ENCODE measurements at places on chromosomes 4 and X.
A peak's percentile ranks its signal among the peaks of the same experiment; 100 is the strongest.

DNA sequence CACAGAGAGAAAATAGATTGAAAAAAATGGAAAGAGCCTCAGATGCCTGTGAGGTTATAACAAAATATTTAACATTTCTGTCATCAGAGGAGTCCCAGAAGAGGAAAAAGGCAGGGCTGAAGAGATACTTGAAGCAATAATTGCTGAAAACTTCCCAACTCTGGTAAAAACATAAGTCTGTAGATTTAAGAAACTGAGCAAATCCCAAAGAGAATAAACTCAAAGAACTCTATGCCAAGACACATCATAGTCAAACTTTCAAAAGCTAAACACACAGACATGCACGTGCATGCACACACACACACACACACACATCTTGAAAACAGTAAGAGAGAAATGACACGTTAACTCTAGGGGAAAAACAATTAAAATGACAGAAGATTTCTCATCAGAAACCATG lies 94.1 kb downstream of the SLC16A2 start:
- no peak for DNase-seq

GRCh38 chr4:57119054-57119651 lies 9.0 kb upstream of the IGFBP7 start:
- DNase-seq = no peak

DNA sequence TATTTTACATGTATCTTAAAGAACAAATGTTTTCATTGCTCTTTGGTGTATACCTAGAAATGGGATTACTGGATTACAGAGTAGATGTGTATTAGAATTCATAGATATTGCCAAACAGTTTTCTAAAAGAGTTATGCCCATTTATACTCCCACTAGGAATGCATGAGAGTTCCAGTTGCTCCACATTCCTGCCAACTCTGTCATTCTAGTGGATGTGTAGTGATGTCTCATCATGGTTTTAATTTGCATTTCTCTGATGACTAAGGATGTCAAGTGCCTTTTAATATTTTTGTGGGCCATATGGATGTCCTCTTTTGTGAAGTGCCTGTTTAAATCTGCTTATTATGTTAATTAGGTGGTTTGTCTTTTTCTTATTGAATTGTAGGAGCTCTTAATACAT lies 65.6 kb upstream of the BMP2K start:
- DNase-seq = no peak

- no peak for DNase-seq
Measured at GRCh38 chr4:103721251-103721650, 1.5 kb upstream of the TACR3 start.

- DNase-seq = no peak
Measured at GRCh38 chr4:7964890-7965662, 25.4 kb upstream of the AFAP1 start.

GRCh38 chr4:169263791-169264392 lies 6.9 kb downstream of the SH3RF1 start:
- no peak for DNase-seq

DNA sequence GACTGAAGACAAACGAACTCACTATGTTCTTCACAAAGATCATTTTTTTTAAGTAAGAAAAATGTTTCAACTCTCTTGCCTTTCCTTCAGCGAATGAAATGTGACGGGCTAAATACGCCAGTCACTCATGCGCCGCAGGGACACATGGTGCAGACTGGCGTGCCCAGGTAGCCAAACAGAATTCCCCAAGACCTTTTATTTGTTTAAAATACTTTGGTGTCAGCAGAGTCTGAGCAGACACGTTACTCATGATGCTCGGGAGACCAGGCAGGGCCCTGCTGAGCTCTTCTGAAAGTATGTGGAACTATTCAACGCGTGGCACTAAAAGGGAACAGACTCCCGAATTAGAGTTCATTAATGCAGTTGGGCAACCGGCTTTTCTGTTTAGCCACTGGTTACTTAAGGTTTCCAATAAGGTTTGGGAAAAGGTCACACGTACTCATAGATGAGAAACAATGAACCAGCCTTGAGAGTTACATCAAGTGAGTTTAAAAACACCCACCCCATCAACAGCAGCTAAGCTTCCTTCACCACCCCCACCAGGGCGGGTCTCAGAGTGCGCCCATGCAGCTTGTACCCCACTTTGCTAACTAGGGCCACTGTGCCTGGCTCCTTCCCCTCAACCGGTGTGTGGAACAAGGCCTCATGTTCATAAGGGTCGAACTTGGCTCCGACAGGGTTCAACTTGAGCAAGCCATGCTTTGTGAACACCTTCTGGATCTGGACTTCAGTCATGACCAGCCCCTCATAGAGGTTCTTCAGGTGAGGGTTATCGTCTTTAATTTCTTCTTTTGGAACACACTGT lies 7.3 kb downstream of the GRPEL1 start:
- no peak for DNase-seq

GRCh38 chr4:7381221-7381889 lies 53.4 kb downstream of the PSAPL1 start:
- DNase-seq = no peak

- DNase-seq = peak; percentile 20
Measured at GRCh38 chr4:157804986-157805385, 367.8 kb downstream of the GASK1B start.

GRCh38 chr4:104351706-104352105 lies 143.0 kb downstream of the CXXC4 start:
- DNase-seq = no peak

DNA sequence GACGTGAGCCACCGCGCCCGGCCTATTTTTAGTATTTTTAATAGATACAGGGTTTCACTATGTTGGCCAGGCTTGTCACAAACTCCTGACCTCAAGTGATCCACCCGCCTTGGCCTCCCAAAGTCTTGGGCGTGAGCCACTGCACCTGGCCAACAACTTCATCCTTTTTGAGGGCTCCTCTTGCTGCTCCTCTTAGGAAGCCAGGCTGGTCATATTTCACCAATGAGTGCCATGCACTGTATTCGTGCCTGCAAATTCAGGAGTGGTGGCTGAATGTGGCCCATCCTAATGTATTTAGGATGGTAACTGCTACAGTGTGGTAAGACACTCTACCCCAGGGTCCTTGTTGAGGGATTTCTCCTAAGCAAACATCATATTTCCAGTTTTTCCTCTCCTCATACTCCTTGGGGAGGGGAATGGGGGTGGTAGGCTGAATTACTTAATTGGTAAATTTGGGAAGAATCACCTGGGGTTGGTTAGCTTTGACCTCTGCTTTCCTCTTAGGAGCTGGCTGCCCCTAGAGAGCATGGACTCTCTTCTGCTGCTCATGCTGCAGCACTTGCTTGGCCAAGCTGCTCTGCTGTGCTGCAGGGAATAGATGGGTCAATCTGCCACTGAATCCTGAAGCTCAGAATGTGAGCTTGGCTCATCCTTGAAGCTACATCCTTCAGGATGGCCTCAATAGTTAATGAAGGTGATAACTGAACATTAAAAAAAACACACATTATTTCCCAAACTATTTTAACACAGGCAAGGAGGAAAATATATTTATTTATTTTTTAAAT lies 167.4 kb downstream of the HS3ST1 start:
- DNase-seq = no peak

DNA sequence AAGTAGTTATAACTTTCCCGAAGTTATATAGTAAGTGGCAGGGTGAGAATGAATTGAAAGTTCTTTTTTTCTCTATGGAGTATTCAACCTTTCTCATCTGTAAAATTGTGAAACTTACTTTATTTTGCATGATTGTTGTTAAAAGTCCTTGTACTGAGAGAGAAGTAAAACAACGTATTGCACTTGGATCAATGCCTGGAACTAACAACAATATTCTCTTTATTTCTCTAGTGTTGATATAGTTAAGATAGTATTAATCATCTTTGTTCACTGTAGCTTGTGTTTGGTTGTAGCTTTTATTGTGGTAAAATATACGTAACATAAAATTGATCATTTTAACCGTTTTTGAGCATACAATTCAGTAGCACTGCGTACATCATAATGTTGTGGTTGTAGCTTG lies 48.7 kb downstream of the STIM2 start:
- no peak for DNase-seq

DNA sequence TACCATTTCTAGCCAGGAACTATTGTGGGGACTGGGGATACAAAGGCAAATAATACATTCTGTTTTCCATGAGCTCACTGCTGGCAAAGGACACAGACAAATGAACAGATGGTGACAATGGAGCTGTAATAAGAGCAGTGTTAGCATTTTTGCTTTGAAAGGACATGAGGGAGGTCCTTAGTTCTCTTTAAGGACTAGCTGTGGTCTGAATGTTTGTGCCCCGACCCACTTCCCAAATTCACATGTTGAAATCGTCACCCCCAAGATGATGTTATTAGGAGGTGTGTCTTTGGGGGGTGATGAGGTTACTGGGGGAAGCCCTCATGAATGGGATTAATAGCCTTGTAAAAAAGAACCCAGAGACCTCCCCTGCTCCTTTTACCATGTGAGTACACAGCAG lies 30.3 kb downstream of the CCNG2 start:
- DNase-seq = no peak

DNA sequence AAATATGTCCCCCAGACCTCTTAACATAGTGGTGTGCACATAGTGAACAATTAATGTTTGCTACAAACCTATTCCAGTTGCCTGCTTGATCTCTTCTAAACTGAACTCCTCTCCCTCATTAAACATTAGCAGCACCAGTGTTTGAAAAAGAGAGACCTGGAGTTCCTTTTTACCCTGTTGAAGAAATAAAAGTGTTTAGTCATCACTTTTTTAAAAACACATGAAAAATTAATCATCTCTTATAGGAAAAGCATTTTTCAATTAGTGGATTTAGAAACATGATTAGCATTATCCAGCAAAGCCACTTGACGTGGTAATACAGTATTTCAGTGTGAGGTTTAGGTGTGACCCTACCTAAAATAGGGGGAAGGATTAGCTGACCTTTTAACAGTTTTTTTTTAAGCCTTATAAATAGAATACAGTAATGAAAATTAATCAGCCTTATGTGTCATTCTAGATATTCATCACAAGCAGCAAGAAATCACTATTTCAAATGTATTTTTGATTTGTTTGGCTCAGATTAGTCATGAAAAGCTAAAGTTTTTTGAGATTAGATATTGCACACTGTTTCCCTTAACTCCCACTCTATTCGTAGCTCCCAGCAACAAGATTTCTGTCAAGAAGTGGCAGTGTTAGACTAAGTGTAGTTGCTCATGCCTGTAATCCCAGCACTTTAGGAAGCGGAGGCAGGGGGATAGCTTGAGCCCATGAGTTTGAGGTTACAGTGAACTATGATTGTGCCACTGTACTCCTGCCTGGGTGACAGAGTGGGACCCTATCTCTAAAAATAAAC lies 26.2 kb downstream of the CUL4B start:
- DNase-seq = no peak

- DNase-seq = no peak
Measured at GRCh38 chrX:27995611-27996010, 14.4 kb upstream of the DCAF8L1 start.

GRCh38 chr4:98117363-98117762 lies 25.9 kb downstream of the STPG2 start:
- DNase-seq = no peak

- no peak for DNase-seq
Measured at GRCh38 chrX:29641461-29641860, 573.9 kb upstream of the MAGEB2 start.

- DNase-seq = no peak
Measured at GRCh38 chr4:93144644-93145043, 683.9 kb upstream of the ATOH1 start.

- no peak for DNase-seq
Measured at GRCh38 chr4:156977435-156978160, 6.0 kb upstream of the PDGFC start.

DNA sequence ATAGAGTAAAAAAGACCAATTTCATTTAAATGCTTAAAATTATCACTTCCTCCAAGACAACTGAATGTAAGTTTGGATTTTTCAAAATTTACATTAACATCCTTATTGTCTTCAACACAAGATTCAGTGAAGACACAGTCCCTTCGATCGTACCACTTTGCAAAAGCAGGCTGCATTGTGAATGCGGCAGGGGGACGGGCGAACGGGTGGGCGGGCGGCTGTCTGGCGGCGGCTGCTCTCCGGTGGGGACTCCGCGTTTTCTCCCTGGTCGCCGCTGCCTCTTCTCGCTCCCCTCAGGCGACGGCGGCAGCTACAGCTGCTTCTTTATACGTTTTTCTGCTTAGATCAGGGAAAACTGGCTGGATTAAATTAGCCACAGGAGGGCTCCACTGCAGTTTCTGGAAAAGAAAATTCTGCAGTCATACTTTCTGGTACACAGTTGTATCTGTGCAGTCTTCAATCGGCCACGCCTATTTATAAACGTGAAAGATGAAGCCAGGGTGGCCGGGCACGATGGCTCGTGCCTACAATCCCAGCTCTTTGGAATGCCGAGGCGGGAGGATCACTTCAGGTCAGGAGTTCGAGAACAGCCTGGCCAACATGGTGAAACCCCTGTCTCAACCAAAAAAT lies 33.9 kb upstream of the HPF1 start:
- no peak for DNase-seq

DNA sequence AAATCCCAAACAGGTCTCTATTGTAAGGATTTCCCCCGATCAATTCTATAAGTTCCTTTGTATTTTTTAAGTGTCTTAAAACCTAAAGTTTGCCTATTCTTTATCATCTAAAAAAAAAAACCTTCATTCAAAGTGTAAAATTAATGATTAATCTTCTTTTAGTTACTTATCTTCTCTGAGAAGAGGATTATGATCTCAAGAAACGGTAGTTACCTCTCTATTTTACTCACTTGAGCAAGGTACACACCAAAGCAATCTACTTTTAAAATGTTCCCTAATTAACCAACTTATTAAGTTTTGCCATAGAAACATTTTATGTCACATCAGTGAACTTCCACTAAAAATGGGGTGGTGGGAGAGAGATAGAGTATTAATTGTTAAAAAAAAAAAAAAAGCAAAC lies 15.2 kb upstream of the GALNT7 start:
- DNase-seq = no peak

- DNase-seq = no peak
Measured at GRCh38 chr4:188657365-188657764, 518.1 kb downstream of the TRIML1 start.

DNA sequence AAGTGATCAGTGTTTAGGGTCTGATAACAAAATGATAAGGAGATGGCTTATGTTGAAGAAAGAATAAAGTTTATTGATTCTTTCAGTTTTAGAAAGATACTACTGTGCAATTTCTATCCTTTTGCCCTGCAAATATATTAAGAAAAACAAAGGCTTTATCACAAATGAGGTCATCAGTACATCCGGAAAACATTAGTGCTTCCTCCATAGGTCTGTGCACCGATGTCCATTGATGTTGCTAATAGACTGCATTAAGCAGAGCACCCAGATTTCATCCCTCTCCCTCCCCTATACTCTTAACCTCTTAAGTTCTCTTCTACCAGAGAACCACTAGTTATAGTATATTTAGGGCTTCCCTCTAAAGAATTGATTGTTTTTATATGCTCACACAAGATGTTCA lies 53.7 kb upstream of the HHIP start:
- no peak for DNase-seq

Data from NCI-H2081 treated with DMSO at 0.1 percent for 48 hours (cell line).